ENCODE measurements at places on chromosomes 3 and 15.
A peak's percentile ranks its signal among the peaks of the same experiment; 100 is the strongest.

DNA sequence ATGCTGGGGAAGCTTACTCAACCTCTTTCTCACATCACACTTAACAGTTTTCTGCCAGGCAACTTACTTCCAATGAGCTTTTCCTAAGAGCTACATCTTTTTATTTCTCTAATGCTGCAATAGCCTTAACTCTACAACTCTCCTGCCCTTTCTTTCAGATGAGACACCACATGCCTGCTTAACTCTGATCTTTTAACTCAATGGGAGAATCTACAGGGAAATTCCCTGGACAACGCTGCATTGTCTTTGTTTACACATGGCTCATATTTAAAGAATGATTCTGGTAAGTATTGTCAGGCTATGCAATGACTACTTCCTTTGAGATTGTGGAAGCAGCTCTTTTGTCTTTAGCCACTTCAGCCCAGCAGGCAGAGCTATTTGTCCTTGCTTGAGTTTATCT lies 353.1 kb upstream of the BCHE start:
- no peak for DNase-seq

GRCh38 chr3:95356764-95357501 lies 1294.1 kb downstream of the NSUN3 start:
- DNase-seq = no peak

DNA sequence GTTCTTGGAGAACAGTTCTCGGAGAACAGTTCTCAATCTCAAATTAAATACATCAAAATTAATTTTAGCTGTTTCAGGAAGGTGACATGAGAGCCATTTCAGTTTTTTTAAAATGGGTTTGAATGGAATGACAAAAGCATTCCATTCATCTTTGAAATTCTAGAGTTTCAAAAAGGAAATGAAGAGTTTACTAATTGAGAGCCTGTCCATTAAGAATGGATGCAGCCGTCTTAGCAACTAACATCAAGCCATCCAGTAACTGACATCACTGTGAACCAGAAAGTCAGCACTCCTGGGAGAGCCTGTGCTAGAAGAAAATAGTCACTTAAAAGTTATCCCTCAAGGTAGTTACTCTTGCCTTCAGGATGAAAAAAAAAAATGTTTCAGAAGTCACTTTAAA lies 47.0 kb upstream of the FSTL1 start:
- no peak for DNase-seq

DNA sequence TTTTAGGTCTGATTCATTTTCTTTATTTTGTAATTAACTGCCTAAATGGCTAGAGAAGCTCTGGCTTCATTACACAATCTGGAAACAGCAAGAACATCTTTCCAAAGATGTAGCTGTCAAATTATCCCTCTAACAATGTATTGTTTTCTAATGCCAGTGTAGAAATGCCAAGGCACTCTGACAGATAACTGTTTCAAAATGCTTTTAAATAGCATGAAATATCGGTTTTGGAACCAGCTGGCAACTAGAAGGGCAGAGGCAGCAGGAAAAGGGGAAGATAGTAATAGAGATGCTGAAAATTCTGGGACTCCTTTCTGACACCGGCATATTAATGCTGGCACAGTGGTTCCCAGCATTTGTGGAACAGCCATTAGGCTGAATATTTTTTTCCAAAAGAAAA lies 26.1 kb downstream of the MORC1 start:
- no peak for DNase-seq

DNA sequence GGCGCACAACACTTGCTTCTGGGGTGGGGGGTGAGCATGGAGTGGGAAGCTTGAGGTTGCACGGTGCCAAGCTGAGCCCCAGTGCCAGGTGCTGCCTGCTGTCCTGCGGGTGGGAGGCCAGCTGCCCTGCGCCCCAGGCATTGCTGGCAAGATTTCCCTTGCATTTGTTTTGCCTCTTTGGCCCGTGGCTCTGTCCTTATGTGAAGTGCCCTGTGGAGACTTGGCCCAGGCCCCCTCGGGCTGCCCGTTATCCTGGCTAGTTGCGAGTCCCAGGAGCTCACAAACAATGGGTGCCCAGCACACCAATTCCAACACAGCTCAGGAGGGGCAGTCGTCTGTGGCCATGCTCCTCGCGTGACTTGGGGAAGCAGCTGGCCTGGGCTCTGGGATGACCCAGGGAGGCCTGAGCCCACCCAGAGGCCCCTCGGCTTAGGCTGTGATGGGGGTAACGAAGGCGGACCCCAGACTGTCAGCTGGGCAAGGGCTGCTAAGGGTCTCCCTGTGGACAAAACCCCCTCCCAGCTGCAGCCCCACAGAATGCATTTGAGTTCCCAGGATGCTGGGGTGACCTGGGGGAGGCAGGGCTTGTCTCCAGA lies 5.9 kb downstream of the C3orf22 start:
- DNase-seq = no peak

- no peak for DNase-seq
Observed at GRCh38 chr15:77739591-77740378, 107.1 kb upstream of the LINGO1 start.

DNA sequence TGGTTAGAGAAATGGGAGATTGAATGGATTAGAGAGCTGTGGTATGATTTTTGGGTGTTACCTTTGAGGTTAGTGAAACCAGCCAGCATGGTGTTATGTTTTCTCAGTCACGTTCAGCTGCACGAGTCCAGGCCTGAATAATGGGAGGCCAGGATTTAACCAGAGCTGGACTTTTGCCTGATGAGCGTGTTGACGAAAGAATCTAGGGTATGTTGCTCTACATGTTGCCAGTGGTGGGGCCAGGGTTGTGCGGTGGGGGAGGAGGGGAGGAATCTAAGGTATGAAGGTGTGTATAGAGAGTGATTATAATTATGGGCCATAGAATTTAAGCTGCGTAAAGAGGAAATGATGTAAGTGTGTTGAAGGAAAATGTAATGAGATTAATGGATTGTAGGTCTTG lies 22.8 kb downstream of the MINDY2 start:
- DNase-seq = no peak

DNA sequence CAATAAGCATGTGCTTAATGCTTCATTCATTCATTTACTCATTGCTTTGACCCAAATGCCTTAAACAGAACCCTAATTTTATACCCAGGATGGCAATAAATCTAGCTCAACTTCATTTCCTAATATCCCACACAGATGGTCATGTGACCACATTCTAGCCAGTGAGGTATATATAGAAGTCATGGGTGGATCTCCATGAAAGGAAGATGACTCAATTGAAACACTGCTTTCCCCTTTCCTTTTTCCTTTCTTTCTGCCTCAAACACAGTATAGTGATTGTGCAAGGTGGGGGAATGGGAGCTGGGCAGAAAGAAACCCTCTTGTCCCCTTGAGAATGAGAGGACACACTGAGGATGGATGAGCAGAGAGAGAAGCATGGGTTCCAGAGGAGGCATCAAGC lies 183.5 kb upstream of the PRICKLE2 start:
- DNase-seq = no peak

GRCh38 chr15:41585127-41586047 lies 26.4 kb downstream of the TYRO3 start:
- peak; percentile 3 for DNase-seq

DNA sequence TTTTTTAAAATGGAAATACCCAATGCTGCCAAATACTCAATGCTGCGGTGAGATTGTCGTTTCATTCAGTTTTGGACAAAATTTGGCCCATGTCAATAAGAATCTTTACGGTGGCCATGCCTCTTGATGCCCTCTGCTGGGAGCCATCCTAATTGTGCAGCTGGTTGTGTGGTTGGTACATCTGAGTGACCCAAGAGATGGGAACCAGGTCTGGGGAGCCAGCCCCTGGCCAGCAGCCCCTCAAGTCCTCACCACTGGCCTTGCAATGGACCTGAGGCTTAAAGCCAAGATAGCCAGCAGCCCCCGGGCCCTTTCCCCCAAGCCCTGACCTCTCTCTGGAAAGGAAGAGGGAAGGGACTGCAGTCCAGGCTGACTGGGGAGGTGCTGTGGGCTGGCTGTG lies 36.4 kb upstream of the ESYT3 start:
- DNase-seq = no peak

- no peak for DNase-seq
Observed at GRCh38 chr15:60853109-60853508, 374.2 kb upstream of the ICE2 start.
